ENCODE measurements at places on chromosomes 5 and 9.

DNA sequence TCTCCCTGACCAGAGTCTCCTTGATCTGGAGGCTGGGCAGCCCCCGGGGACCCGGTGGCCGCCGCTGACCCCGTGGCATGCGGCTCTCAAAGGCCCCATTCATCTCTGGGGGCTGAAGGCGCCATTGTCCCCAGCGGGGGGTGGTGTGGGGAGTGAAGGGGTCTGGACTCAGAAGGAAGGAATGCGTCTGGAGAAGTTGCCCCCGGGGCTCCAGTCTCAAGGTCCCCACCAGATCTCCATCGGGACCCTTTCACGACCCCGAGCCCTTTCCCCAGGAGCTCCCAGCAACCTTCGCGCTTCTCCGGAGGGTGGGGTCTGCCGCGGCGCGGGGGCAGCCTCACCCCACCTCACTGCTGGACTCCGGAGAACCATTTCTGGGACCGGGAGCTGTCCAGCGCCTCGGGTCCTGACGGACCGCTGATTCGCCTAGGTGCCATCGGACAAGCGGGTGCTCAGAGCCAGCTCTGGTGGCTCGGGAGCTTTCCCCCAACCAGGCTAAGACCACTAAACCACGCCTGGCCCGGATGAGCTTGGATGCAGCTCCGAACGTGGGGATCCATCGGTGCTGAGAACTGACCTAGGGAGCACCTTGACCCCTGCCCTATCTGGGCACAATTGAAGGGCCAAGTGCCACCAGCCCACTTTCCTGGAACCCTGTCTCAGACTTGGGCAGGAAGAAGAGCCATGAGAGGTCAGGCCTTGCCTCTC is 5.1 kb upstream of the PCDH1 start:
- DNase-seq: no peak

DNA sequence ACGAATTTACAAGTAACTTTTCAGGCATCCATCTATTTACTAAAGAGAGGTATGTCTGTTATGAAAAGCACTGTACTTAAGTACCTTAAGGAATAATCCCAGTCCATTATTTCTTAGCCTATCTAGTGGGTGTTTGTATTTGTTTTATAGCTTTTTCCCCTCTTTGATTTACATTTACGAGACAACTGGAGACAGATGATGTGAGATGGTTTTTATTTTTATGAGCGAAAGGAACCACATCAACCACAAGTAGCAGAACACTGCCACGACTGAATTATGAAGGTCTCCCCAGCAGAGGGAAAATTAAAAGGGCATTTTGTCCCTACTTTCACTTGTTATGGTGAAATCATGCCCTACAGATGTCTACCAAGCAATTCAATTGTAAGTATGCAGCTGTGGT is 357.8 kb downstream of the NFIB start:
- DNase-seq: no peak

- no peak for DNase-seq
Measured at GRCh38 chr9:126804198-126804695, 593 bp upstream of the ZBTB43 start.

DNA sequence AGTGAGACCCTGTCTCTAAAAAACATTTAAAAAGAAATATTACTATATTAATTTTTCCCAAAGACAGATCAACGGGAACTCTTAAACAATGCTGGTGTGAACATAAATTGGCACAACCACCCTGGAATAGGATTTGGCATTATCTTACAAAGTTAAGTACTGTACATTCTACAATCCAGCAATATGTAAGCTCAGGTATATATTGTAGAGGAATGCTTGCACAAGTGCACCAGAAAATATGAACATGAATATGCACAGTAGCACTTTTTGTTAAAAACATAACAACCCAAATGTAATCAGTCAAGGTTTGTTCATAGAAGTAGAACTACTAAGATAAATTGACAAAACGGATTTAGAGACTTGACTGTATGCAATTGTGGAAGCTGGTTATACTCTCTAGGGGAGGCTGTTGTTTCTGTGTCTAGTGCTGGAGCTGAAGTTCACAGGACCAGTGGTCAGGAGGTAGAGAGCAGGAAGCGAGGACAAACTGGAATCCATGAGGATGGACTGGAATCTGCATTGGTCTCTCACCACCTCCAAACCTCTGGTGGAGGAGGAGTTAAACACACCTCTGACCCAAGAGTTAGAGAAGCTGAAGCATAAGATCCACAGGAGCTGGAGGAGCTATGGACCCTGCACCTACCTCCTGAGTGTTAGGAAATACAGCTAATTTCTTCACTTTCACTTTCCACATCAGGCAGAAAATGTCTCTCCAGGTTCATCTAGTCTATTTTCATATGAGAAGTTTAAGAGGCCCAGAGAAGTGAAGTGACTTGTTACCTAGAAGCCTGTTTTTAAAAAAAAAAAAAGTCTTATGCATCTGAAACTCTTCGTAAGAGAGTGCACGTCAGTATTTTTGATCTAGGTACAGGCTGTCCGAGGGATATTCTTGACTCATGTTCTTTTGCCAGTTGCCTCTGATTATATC is 20.3 kb upstream of the RIC1 start:
- DNase-seq: no peak

- no peak for DNase-seq
Measured at GRCh38 chr5:33936381-33937016, at the start of gene RXFP3. TSS of gene RXFP3 (plus strand) at chr5:33936386. CDS start at chr5:33936741, 355 bp downstream.

DNA sequence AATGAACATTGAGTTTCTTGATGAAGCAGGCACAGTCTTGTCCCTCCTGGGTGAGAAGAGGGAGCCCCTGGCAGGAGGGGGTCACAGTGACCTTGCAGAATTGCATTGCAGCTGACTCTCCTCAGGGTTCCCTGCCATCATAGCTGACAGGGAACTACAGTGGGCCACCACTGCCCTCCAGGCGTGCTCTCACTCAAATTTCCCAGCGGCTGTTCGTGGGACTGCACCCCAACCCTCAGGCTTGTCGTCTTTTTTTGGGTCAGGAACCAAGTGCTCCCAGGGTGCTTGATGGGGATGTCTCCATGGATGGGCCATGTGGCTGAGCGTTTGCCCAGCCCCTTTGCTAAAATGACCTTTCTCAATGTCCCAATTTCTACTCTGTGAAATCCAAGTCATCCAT is 215.8 kb downstream of the MELK start:
- no peak for DNase-seq
